ENCODE measurements at places on chromosomes 13 and 19.
A peak's percentile ranks its signal among the peaks of the same experiment; 100 is the strongest.

GRCh38 chr19:6532244-6532999 lies 1.6 kb downstream of the TNFSF9 start:
- DNase-seq, result no peak

GRCh38 chr19:56269348-56269747 lies 3.2 kb upstream of the EDDM13 start:
- no peak for DNase-seq

GRCh38 chr13:108220041-108220440 lies 1.8 kb downstream of the ABHD13 start:
- DNase-seq, result no peak

DNA sequence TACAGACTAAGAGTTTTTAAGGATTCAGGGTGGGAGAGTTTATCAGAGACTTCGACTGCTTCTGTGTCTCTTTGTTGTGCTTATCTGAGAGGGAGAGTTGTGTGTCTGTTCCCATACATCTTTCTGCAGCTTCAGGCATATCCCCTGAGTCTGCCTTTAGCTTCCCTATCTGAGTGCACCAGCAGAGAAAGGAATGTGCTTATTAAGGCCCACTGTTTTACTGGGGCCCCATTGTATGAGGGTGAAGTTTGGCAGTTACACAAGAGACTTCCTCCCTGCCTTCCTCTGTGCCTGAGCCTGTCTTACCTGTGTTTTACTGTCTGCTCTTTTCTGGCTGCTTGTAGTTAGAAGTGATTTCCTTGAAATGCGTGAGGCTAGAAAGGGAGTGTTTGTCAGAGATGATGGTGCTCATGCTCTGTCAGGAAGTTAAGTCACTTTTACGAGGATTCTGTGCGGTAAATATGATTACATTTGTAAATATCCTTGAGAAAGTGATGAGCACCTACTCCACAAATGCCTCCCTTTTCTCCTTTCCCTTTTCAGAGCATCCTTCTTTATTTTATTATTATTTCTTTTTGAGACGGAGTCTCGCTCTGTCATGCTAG lies 1228.9 kb upstream of the MIR17HG start:
- DNase-seq, result no peak

DNA sequence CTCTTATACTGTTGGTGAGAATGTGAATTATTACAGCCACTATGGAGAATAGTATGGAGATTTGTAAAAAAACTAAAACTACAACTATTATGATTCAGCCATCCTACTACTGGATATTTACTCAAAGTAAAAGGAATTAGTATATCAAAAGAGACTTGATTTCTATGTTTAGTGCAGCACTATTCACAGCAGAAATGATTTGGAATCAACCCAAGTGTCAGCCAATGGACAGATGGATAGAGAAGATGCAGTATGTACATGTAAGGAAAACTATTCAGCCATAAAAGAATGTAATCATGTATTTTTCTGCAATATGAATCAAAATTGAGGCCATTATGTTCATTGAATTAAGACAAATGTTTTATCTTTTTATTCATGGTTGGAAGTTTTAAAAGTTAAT lies 1705.5 kb downstream of the SLITRK1 start:
- no peak for DNase-seq

DNA sequence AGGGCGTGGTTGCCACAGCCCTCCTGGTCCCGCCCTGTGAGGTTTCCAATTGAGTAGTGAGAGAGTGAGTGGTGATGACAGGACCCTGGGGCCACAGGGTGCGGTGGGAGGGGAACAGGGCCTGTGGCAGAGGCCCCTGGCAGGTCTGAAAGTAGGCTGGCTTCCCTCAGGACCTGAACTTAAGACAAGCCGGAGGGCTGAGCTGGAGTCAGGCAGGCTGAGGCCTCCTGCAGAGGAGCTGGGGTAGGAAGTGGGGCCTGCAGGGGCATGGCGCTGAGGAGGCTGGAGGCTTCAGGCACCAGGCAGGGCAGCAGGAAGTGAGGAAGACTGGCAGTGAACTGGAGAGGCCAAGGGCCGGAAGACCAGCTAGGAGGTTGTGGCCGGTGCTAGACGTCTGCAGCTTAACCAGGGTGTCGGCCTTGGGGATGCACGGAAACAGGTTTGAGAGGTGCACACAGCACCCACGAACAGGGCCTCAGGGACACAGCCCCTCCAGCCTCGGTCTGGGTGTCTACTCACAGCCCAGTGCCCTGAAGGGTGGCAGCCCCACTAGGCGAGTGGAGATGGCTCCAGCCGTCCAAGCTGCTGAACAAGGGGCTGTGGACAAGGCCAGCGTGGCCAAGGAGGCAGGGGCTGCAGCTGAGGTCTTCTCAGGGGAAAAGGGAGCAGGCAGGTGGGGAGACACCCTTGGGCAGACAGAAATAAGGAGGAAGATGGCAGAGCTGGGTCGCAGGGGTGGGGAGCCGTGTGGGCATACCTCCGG lies 17.8 kb downstream of the POP4 start:
- DNase-seq, result no peak

DNA sequence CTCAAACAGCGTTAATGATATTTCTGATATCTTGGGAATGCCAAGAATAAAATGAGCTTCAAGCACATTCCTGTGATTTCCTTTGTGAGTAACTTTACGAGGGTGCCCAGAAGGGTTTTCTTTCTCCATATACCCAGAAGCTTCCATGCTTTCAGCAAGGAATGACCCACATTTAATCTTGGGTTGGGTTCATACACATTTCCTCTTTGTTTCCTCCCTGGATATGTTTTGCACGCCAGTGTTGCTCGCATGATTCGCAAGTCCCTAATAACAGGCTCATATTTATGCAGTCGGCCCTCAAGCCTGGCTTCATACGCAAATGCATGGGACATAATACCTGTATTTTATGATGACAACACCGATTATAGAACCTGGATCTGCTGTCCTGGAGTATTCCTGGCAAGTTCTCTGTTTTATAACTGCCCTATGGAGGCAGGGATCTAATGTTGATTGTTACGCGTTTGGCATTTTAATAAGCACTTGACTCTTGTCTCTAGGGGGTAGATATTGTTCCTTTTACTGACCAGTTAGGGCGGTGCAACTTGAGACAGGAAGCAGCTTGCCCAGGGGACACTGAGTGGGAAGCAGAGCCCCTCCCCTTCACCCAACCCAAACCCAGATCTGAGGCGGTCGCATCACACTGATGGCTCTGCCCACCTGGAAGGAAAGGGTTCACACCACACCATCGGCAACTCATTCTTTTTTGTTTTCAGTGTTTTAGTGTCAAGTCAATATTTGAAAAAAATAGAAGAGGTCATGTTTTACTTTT lies 220.4 kb upstream of the SOX1 start:
- no peak for DNase-seq

DNA sequence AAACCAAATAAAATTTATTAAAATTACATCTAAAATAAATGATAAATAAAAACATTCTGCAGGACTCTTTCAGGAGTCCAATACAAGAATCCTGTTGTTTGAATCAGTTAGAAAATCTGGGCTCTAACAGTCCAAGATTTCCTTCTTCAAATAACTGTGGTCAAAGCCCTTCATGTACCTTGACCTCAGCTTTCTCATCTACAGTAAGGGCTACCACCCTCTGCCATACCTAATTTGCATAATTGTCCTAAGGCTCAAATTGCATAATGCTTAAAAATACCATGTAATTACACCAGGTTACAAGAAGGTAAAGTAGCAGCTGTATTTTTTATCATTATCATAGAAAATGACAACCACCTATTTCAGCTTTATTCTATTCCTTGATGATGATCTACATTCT lies 54.3 kb downstream of the XPO4 start:
- no peak for DNase-seq

- no peak for DNase-seq
These were observed 12.7 kb upstream of the ZNF724 start for GRCh38 chr19:23262920-23263319.

GRCh38 chr13:48975101-48975855 lies 434 bp upstream of the FNDC3A start:
- DNase-seq, result peak; percentile 49

DNA sequence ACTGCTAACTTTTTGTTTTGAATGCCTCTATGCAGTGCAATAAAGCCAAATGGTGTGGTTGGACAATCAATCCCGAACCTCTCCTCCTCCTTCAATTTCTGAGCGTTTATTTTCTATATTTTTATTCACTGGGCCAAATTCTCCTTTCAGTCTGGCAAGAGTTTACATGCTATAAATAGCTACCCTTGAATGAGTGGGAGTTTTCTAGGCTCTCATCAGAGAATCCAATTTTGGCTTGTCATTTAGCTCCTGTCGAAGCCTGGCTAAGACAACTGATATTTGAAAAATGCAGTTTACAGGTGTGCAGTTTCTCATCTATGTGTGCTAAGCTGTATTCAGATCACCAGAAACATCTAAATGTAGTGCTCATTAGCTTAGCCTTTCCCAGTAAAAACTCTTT lies 61.8 kb downstream of the OLFM4 start:
- no peak for DNase-seq

DNA sequence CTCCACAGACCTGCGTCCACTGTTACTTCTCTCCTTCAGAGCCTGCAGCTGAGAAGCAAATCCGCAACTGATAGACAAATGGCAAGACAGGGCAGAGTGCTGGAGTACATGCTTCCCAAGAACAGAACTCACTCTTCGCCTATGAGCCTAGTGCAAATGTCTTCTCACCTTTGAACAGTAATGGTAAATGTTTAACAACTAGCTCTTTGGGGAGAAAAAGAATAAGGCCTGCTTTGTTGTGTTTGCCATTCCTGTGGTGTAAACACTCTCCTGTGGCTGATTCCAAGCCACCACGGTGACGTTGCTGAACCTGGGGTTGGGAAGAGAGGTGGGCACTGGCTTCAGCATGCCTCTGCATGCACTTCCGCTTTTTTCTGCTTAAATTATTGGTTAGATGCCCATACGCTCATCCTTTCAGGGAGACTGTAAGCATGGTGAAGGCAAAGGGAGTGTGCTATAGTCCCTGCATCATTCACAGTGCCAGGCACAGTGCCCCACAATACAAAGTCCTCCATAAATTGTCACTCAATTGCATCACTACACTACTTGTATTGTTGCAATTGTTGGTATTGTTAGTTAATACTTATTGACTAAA lies 28.1 kb upstream of the GTF3A start:
- no peak for DNase-seq

DNA sequence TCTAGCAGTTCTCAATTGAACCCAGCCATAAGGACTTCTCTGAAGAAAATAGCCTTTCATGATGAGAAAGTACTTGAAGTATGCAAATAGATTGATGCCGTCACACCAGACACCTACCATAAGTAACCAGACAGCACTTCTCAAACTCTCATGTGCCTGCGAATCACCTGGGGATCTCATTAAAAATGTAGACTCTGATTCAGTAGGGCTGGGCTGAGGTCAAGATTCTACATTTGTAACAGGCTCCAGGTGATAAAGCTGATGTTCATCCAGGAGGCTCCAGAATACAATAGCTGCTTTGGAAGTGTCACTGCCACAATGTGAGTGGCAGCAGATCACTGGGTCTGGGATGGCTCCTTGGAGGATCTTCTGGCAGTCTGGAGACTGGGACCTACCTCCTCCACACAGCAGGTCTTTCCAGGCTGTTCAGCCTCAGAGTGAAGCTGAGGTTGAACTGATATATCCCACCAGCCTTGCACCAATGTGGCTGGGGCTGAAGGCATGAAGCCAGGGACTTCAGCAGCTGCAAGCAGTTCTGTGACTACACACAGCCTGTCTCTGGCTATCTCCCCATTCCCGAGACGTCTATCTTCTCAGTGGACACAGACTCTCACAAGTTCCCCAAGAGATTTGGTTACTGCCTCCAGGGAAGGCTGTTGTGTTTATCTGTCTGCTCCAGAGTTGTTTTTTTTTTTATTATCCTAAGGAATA lies 9.1 kb downstream of the MBNL2 start:
- DNase-seq, result no peak

GRCh38 chr19:34493649-34494044 lies 12.1 kb downstream of the WTIP start:
- no peak for DNase-seq

DNA sequence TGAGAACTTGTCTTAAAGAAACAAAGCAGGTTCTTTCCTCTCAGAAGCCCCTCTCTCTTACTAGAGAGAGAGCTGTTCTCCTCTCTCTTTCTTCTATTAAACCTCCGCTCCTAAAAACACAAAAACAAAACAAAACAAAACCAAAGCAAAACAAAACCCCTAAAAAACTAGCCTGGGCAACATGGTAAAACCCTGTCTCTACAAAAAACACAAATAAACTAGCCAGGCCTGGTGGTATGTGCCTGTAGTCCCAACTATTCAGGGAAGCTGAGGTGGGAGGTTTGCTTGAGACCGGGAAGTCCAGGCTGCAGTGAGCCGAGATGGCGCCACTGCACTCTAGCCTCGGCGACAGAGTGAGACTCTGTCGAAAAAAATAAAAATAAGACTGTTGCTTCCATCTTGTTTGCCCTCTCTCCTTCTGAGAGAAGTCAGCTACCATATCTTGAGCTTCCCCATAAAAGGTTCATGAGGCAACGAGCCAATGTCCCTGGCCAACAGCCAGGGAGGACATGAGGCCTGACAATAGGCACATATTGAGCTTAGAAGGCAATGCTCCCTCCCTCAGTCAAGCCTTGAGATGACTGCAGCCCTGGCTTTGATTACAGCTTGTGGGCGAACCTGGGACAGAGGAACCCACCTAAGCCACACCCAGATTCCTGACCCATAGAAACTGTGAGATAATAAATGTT lies 17.5 kb upstream of the FLT3 start:
- DNase-seq, result peak; percentile 24

Data from right hindlimb (tissue), 1 donor.